ENCODE measurements at places on chromosomes 13 and 19.

DNA sequence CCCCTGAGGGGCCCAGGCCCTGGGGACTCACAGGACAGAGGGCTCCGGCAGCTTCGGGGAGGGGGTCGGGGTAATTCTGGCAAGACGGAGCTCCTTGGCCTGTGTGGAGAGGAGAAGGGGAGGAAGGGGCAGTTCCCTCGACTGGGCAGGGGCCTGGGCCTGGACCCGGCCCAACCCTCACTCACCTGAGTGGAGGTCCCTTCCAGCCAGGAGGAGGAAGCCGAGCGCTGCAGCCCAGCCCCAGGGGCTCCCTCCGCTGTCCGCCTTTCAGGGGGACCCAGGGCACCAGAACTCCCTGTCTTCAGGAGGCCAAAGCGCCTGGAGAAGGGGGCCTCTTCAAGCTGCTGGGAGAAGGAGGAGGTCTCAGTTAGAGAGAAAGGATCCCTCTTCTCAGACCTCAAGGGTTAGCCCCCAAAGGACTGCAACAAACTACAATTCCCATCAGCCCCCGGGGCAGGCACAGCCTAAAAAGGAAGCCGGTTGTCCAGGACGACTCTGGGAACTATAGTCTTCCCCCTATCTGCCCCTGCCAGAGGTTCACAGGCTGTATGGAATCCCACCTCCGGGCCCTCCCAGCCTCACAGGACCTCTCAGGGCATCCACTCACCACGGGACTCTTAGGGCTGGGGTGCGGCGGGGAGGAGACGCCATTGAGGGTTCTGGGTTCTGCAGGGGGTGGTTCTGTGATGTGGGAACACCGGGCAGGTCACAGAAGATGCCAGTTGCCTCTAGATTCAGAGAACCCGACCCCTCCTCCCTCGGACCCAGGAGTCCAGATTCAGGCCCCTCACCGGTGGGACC, 19.8 kb downstream of the EPS8L1 start:
- no peak for DNase-seq

DNA sequence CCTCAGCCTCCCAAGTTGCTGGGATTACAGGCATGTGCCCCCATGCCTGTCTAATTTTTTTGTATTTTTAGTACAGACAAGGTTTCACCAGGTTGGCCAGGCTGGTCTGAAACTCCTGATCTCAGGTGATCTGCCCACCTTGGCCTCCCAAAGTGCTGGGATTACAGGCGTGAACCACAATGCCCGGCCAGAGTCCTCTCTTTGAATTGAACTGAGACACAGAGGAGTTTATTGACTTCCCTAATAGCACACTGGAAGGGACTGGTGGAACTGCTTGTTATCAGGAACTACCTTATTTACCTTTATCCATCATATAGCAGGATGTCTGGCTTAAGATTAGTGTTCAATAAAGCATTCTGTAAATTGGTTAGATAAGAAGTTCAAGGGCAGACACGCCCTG, 613.8 kb downstream of the EFNB2 start:
- DNase-seq, result no peak

- peak; percentile 87 for DNase-seq
Measured at GRCh38 chr19:5926641-5927440, 12.8 kb downstream of the CAPS start.

GRCh38 chr13:21208652-21209154, 32.2 kb downstream of the MRPL57 start:
- DNase-seq, result no peak

- no peak for DNase-seq
Measured at GRCh38 chr19:41217741-41218140, 1.3 kb upstream of the AXL start.

DNA sequence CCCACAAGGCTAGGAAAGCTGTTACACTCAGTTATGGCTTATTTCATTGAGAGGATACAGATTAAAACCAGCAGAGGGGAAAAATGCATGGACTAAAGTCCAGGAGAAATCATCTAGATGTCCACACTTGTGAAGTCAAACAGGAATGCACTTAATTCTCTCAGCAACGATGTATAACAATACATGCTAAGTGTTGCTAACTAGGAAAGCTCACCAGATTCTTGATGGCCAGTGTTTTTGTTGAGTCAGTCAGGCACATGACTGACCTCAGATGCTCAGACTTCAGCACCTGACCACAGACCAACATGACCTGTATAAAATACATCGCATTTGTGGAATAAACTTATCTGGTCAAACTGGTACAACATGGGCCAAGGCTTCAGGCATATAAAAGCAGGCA, 470.2 kb upstream of the PRR20A start:
- no peak for DNase-seq
